ENCODE measurements at places on chromosomes 7 and 10.

- DNase-seq, result no peak
Measured at GRCh38 chr7:28041508-28042314, 138.9 kb downstream of the JAZF1 start.

- peak; percentile 78 for DNase-seq
Measured at GRCh38 chr10:45000752-45001380, at the start of gene ZNF22. ZNF22 (plus strand) TSS chr10:45000923; CDS start chr10:45003369, 2,446 bp downstream.

DNA sequence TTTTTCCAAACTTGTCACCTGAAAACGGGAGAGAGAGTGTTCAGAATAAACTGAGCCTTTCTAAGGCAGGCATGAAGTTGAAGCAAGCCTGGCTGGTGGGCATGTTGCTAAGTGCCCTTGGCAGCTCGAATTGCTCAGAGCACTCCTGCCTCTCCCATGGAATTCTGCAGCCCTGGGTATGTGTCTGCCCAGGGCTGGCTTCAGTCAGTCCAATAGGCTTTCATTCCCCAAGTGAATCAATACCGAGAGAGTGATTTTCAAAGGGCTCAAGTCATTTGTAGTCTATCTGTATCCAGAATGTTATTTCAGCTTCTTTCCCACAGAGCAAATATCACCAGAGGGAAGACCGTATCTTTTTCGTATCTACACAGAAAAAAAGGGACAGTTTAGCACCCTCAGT lies 415.5 kb upstream of the COBL start:
- DNase-seq, result no peak

DNA sequence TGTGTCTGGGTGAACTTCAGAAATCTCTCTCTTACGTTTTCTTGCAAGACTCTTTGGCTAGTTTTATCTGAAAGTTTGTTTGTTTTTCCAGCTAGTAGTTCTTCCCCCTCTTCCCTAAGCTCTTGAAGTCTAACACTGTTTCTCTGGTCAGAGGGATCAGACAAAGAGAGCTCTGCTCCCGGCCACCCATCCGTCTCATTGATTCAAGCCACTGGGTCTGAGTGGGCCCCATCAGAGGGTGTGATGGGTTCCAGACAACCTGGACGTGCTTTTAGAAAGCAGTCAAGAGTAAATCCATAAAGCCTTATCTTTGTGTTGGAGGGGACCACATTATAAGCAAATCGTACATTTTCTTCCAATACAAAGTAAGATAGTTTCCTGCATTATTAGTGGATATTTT lies 242.6 kb upstream of the C7orf33 start:
- no peak for DNase-seq

- DNase-seq, result no peak
Measured at GRCh38 chr7:77258593-77258992, 59.0 kb upstream of the FGL2 start.

DNA sequence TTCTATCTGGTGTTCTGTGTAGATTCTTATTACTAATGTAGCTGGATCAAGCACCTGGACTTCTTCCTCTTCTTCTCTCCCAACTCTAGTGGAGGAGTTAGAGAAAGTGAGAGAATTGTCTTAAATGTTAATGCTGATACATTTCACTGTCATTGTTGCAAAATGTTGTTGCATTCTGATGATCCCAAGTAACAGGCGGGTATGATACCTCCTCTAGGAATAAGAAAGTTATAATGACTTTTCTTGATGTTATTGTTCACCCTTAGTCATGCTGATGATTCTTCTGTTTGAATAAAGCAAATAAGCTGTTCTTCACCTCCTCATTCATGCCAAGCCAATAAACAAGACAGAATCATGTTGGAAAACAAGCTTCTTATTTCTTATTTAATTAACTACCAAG lies 9.1 kb downstream of the CHRM2 start:
- DNase-seq, result no peak

GRCh38 chr7:110522761-110523200 lies 568.1 kb upstream of the LRRN3 start:
- no peak for DNase-seq

GRCh38 chr7:47806701-47807103 lies 141.6 kb downstream of the PKD1L1 start:
- no peak for DNase-seq

DNA sequence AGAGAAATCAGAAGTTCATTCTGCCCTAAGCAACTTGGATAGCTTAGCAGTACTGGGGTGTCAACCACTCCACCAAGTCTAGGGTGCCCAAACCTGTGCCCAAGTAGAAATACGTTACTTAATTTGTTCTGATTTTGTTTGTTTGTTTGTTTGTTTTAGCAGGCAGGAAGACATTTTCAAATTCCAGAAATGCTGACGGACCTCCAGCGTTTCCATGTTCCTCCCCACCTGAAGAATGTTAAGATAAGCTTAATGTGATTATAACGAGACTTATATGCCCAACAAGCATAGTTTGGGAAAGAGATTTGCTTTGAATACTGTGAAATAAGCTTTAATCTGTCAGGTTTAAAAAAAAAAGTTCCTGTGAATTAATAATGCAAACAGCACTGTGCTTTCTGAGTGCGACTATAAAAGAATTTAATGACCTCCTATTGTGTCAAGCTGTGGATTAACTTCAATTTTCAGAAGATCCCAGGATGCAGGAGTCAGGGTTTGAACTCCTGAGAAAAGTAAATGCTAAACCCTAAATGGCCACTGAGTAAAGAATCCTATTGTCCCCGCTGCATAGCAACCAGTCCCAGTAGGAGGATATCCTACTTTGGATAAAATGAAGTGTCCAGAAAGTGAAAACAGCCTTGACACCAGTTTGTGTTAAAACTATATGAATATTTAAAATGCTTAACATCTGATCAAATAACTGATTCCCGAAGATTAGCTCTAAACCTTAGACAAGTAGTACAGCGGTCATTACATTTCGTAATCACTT lies 56.5 kb downstream of the LYZL1 start:
- DNase-seq, result no peak

DNA sequence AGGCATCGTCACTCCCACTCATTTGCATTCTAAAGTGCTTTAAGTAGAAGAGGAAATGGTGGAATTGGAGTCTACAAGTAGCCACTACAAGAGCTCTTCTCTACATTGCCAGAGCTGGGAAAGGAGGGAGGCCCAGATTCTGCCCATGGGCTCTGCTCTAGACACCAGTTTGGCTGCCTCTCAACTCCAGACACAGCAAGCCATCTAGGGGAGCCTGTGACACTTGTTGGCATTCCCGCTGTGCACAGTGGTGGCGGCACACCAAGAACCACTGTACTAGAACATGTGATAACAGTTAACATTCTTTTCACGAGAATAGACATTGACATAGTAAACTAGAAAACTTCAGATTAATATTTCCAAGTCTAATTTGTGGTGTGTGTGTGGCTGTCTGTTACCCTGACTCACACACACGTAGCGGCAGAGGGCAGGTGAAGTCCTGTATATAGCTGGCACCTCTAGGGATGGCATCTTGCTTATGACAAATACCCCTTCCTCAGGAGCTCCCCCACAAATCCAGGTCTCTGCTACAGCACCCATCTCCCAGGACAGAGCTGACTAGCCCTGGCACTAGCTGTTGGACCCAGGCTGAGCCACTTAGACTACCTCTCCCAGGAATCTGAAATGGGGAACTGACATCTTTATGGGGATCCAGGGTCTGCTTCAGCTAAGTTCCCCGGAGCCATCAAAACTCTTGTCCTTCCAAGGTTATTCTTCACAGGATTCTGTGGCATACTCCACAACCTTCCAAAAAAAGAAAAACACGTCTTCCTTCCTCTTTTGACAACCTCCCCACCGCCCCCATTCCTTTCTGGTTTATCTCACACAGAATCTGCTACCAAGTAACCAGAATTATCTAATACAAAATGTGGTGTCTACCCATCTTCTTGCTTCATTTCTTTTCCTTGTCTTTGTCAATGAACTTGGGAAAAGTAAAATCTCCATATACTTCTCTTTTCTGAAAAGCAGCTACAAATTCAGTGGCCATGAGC lies 54.7 kb upstream of the MRLN start:
- no peak for DNase-seq

- no peak for DNase-seq
Measured at GRCh38 chr7:92279396-92280031, 33.7 kb downstream of the ANKIB1 start.

DNA sequence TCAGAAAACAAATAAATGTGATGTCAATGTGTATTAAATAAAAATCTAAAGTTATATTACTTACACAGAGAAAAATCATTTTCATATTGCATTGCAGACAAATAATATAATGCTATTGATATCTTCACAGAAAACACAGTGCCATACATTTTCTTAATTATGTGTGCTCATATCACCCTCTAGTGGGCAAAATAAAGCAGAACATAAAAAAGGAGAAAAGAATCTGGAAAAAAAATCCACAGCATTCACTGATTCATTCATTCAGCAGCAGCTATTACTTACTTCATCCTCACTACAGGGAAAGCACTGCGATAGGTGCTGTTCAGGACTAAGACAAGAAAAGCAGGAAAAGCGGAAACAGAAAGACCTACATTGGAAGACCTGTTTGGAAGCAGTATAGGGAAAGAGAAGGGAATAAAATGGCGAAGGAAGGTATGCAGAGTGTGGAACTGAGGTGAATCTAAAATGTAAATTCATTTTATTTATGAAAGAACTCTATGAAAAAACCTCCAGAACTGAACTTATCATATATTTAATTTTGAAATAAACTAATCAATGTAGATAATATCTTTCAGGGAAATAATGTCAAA lies 73.2 kb downstream of the POT1 start:
- peak; percentile 33 for DNase-seq

DNA sequence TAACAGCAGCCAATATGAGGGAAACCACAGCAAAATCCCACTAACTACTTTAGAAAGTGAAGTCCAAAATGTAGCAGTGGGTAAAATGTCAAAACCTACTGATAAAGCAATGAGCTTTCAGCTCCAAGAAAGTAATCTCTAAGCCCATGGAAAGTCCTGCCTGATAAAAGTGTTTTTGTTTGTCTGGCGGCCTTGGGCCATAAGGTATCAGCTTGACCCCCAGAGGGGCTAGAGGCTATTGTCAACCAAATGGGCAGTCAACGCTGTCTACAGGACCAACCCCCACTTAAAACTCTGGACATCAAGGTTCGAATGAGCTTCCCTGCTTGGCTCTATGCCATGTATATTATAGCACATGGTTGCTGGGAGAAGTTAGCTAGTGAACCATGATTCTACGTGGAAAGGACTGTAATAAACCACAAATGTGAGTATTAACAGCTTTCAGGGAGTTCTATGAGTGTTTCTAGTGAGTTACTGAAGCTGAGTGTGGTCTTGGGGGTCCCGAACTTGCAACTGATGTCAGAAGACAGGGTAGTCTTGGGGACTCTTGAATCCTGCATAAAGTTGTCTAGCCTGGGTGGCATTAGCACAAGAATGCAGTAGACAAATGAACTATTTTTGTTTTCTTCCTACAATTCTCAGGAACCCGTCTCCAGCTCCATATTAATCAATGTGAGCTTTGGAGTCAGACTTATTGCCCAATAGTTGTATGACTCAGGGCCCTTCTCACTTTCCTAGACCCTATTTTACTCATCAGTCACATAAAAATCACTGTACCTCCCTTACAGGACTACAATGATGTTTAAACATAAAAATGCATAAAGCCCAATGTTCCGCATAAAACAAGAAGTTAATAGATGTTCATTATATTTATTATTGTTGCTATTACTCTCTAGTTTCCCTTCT lies 164.9 kb downstream of the DGKI start:
- no peak for DNase-seq

GRCh38 chr7:112616295-112616694 lies 135.5 kb downstream of the LSMEM1 start:
- no peak for DNase-seq

GRCh38 chr7:24438232-24438631 lies 135.0 kb upstream of the PALS2 start:
- no peak for DNase-seq

DNA sequence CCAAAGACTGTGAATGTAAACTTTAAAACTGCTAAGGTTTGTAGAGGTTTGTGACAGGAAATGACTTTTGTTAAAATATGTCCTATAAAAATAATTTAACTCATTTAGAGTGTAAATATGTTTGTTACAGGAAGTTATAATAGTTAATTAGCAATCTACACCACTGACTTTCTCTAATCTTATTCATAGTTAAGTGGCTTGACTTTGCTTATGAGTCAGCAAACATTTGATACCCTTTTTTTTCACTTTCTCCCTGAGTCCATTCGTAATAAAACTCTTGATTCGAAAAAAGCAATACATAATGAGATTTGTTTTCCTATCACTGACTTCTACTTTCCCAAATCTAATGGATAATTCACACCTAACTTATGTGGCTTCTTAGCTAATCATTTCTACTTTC lies 317.7 kb upstream of the SEMA3C start:
- DNase-seq, result no peak

DNA sequence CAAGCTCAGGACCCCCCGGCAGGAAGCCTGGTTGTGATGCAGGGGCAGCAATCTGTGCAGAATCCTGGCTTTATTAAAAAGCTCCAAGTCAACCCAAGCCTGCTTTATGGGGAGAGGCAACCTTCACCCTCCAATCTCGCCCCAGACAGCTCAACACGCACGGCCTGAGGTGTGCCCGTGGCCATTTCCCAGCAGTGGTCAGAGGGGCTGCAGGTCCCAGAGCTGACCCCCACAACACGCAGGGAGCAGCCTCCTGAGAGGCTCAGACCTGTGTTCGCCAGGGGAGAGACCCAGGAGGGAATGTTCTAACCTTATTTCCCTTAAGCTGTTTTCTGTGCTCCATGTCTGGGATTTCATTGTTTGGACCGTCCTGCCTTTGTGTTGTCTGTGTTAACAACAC lies 108.2 kb downstream of the CTBP2 start:
- DNase-seq, result no peak

- DNase-seq, result no peak
Measured at GRCh38 chr7:1144269-1144771, 15.7 kb downstream of the ZFAND2A start.

DNA sequence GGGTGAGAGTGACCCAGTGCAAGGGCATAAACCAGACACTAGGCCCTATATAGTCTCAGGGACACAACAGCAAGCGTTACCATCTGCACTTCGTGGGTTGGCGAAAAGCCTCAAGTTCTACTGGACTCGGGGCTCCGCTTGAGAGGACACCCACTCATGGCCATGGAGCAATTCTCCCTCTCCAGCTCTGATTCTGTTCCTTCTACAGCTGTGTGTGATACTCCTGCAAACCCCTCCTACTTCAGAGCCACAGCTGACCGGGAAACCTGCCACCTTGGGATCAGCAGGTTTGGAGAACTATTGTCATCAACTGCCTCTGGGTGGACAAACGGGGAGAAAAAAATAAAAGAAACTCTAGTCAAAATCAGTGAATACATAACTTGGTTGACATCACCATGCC lies 306.9 kb downstream of the FGFR2 start:
- no peak for DNase-seq

DNA sequence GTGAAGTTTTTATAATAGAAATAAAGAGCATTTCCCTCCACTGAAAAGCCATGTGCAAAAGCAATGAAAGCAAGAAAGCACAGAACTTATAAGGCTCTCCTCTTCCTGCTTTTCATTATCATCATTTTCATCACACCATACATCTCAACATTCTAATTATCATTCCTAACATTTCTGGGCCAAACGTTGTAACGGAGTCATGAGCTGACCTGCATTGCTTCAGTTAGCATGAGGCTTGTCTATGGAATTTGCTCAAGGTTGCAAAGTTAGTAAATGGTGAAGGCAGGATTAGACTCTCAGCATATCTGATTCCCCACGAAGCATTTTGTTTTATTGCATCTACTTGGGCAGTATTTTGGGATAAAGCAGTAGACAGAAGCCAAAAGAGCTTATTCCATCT lies 11.4 kb downstream of the SCIN start:
- no peak for DNase-seq

Data from CD4-positive, alpha-beta T cell treated with Interleukin-17A for 1 hour (primary cell).